ENCODE measurements at places on chromosomes 2 and 18.

GRCh38 chr2:80149991-80150390, 154.6 kb downstream of the LRRTM1 start:
- DNase-seq = no peak

DNA sequence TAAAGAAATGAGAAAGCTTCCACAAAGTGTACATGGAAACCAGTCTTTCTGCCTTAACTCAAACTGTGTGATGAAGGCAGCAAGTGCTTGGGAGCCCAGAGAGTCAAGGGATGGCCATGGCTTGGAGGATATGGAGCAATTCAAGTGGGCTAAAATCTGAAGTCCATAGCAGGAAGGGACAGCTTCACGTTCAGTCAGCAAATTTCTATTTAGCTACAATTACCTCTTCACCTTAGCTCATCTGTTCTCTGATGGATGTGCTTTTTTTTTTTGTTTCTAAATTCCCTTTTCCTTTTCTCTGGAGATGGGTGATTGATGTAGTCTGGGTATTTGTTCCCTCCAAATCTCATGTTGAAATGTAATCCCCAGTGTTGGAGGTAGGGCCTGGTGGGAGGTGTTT, 4.9 kb upstream of the IL1A start:
- DNase-seq = no peak

GRCh38 chr18:29305516-29305915, 1128.6 kb upstream of the CDH2 start:
- no peak for DNase-seq

GRCh38 chr18:73979742-73980141, 167.9 kb downstream of the FBXO15 start:
- DNase-seq = peak; percentile 81

- DNase-seq = peak; percentile 64
Observed at GRCh38 chr2:68238955-68239822, 13.1 kb downstream of the PPP3R1 start.

- DNase-seq = no peak
Observed at GRCh38 chr18:41886126-41886807, 68.8 kb upstream of the PIK3C3 start.

All from fibroblast of lung (primary cell).